ENCODE measurements at places on chromosomes 7 and 10.

DNA sequence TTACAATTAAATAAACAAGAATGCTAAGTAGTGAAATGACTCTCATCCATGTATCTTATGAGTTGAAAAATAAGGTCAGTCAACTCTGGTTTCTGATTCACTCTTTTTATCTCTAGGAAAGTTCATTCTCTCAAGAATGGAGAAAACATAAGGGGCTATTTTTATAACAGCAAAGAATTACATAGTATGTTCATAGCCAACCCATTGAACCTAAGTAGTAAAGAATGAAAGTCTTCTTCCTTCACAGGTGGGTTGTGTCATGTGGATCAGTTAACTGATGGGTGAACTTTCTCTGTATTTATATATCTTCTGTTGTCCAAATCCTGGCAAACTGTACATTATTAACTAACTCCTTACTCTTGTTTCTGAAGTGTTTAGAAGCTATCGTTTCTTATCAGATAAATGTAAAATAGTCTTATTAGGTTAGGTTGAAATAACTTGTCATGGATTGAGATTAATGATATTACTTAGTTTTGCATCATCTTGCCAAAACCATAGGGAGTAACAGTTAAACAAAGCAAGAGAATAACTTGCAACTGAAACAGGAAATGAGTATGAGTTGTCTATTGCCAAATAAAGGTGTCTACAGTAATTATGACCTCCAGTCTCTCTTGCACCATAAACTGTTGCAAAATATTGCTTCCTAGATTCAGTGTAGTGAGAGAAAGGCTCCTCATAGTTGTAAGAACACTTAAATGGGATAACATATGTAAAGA, 86.8 kb downstream of the ANKRD7 start:
- no peak for DNase-seq

DNA sequence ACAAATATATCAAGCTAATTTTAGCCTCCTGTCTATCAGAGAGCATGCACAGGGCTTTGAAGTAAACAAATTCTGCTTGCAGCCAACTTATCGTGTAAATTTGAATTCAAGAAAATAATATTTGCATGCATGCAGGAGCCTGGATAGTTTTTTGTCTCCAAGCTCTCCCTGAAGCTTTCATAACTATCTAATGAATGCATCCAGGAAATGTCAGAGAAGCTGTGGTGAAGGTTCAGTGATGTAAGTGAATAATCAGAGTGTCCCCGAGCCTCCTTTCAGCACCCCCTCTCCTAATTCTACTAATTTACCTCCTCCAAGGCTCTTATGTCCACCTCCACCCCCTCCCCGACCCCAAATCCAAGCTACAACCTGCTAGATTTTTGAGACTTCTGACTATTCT, 172.0 kb upstream of the ZNF32 start:
- DNase-seq, result no peak

- DNase-seq, result no peak
Measured at GRCh38 chr7:22613496-22613895, 113.5 kb upstream of the IL6 start.

- no peak for DNase-seq
Measured at GRCh38 chr10:124921261-124921660, 20.7 kb upstream of the ZRANB1 start.

DNA sequence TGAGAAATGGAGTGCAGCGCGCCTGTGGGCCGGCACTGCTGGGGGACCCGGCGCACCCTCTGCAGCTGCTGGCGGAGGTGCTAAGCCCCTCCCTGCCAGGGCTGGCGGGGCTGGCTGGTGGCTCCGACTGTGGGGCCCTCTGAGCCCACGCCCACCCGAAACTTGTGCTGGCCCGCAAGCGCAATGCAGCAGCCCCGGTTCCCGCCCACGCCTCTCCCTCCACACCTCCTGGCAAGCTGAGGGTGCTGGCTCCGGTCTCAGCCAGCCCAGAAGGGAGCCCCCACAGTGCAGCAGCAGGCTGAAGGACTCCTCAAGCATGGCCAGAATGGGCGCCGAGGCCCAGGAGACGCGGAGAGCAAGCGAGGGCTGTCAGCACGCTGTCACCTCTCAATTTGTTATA, 1063.0 kb upstream of the AUTS2 start:
- DNase-seq, result no peak

DNA sequence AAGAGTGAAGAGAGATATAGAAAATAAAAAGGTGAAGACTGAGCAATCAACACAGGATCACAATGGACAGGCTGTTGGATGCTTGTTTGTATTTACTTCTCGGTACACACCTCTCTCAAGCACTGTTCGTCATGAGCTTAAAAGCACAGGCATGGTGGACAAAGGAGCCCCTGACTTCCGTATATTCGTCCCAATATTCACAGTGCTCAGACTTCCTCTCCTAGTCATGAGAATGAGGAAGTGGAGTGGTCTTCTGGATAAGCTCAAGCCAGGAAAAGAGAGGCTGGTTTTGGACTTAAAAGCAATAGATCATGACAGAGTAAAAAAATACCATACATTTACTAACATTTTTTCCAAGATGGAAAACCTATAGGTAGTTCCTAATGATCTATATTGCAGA, 172.5 kb downstream of the SORCS1 start:
- DNase-seq, result no peak

DNA sequence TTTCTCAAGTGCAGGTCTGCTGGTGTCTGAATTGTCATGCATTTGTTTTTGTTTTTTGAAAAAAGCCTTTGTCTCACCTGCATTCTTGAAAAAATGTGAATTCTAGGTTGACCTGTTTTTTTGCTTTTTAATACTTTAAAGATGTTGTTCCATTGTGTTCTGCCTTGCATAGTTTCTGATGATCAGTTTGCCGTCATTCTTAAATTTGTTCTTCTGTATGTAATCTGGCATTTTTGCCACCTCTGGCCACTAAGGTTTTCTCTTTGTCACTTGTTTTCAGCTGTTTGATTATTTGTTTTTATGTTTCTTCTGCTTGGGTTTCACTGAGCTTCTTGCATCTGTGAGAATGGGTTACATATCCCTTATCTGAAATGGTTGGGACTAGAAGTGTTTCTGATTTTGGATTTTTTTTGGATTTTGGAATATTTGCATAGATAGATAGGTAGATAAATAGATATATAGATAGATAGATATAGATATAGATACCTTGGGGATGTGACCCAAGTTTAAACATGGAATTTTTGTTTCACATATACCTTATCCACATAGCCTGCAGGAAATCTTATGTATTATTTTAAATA, 16.5 kb downstream of the MGMT start:
- no peak for DNase-seq

DNA sequence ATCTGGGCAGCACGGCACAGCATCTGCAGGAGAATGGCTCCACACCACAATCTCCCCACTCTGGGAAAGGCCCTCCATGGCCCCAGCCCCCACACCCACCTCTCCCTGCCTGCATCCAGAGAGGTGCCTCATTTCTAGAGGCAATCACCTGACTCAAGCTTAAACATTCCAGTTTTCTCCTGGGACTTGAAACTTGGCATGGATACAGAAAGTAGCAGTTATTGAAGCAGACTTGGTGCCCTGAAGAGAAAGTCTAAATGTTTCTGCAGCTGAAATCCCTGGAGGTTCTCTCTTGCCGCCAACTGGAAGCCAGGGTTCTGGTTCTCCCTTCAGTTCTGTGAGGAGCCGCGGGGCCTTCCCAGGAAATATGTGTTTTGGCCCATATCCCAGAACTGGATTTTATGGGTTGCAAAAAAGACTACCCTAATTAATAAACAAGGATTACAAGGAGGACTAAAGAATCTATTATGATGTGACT, 122.8 kb downstream of the SKIDA1 start:
- no peak for DNase-seq

- no peak for DNase-seq
Measured at GRCh38 chr10:51288511-51288910, 214.2 kb downstream of the PRKG1 start.

DNA sequence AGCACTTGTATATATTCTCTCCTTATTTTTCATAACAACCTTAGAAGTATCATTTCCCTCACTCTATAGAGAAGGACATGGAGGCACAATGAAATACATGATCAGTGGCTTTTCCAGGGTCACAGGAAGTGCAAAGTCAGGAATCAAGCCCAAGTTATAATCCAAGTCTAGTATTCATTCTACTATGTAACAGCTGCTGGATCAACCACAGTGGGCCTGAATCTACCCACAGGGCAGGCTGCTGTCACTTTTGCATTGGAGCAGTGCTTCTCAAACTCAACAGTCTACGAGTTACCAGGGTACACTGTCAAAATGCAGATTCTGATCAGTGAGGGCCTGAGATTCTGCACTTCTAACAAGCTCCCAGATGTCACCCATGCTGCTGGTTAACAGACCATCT, 18.3 kb downstream of the ZDHHC16 start:
- DNase-seq, result no peak

DNA sequence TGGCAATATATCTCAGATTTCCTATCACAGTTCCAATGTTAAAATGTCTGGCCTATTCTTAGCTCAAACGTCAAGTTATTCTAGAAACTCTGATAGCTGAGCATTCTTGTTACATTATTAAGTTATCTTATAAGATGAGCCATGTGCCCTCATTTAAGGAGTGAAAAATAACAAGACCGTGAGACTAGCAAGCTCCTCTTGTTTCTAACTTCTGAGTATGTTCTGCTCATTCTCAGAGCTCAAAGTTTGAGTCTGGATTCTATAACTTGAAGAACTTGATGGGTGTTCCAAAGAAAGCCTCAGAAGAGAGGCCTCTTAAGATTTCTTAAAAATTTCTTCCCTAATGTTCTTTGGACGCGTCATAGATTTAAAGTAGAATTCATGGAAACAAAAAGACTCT, 215.2 kb downstream of the HTR7 start:
- DNase-seq, result no peak

DNA sequence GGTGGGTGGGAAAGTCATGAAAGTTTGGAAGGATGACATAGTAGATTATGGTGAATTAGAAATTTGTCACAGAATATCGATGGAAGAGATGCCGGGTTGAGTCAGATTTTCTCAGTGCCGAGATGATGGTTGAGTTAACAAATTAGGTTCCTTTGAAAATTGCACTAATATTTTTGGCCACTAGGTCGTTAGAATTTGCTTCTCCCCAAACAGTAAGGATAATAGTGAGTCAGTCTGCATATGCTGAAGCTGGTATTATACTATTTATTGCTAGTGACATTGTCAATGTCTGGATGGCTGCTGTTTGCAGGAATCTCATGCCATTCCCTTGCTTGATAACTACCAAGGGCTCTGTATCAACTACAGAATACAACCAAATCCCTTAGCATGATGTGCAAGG, 37.7 kb upstream of the MINDY3 start:
- DNase-seq, result no peak

GRCh38 chr7:91137788-91138368, 126.4 kb upstream of the FZD1 start:
- DNase-seq, result no peak

GRCh38 chr7:117444646-117445045, 17.4 kb upstream of the ASZ1 start:
- no peak for DNase-seq

GRCh38 chr7:79285756-79286155, 167.7 kb downstream of the MAGI2 start:
- no peak for DNase-seq

DNA sequence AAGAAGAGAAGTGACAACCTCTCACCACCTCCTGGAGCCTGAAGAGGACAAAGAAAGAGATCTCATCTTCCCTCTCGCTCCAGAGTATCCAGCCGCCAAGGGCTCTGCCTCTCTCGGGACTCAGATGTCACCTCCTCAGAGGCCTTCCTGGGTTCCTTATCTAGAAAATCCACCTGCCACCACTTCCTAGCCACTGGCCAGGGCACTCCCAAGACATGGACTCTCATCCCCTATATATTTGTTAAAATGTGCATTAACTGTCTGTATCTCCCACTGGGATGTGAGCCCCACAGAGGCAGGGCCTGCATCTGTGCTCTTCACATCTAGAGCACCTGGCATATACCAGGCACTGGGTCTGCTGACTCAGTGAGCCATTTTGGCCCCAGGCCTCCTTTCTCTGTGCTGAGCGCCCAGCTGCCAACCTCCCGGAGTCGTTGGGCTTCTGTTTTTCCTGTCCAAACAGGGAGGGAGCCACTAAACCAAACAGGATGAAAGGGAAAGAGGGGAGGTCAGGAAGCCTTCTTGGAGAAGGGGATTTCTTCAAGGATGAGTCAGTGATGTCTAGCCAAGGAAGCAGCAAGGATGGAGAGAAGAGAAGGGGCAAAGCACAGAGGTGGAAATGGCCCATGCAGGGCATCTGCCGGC, 58.9 kb downstream of the KCNMA1 start:
- DNase-seq, result no peak

GRCh38 chr10:96269438-96270300, 1.7 kb downstream of the BLNK start:
- DNase-seq, result no peak

- no peak for DNase-seq
Measured at GRCh38 chr10:98339799-98340198, 71.8 kb upstream of the LOXL4 start.

GRCh38 chr7:107972075-107972482, 30.9 kb downstream of the LAMB1 start:
- DNase-seq, result no peak

DNA sequence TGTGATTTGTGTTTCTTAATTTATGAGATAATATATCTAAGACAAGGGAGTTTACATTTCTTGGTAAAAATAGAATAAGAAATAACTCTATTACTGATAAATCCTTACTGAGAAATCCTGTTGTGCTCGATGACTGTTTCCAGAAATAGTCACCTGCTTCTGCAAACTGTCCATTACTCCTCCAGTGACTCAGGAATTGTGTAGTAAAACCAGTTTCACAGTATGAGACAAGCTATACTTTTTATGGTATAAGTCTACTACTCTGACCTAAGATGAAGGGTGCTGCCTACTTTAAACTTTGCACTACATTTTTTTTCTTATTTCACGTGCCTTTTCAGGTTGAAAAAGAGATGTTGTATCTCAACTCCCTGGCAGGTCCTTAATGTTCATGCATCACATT, 6.8 kb upstream of the ANKRD22 start:
- DNase-seq, result no peak

DNA sequence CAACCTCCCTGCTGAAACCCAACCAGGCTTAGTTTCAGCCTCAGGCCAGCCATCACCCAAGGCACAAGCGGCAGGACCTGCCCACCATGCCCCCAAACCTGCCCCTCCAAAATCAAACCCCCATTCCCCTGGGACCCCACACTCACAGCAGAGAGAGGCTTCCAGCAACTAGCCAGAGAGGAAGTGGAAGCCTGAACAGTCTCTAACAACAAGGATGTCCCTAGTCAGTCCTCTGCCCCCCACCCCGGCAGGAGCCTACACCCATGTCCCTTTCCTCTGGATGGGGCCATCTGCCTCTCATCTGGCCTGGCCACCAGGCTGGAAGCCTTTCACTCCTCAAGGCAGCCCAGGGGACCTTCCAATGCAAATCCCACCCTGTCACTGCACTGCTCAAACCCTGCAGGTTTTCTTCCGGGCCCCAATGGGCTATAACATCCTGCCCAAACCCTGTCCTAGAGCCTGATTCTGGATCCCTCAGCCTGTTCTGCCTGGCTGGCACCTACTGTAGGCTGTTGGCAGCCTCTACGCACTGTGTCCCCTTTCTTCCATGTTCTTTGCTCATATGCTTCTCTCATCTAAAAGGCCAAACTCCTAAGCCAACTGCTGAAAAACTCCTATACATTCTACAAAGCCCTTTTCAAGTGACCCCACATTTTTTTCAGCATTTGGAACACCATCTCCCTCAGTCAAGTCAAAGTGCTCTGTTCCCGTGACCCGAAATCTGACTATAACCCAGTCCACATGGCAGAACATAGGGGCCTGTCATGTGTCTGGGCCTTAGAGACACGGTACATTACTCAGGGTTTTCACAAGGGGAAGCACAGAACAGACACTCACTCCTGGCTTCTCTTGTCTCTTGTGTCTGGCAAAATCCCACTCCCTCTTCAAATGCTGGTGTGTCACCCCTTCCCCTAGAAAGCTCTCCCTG, 253.3 kb downstream of the TNS3 start:
- no peak for DNase-seq
